CD4-positive, alpha-beta T cell treated with Interferon gamma for 1 hour (primary cell): ENCODE measurements at places on chromosomes 12 and 14.

GRCh38 chr12:128089961-128090360 is 177.0 kb upstream of the TMEM132C start:
- no peak for DNase-seq

GRCh38 chr14:33564774-33565630 is 385.9 kb downstream of the EGLN3 start:
- no peak for DNase-seq

GRCh38 chr12:50326590-50327284 is 43.4 kb upstream of the LIMA1 start:
- DNase-seq, result no peak

DNA sequence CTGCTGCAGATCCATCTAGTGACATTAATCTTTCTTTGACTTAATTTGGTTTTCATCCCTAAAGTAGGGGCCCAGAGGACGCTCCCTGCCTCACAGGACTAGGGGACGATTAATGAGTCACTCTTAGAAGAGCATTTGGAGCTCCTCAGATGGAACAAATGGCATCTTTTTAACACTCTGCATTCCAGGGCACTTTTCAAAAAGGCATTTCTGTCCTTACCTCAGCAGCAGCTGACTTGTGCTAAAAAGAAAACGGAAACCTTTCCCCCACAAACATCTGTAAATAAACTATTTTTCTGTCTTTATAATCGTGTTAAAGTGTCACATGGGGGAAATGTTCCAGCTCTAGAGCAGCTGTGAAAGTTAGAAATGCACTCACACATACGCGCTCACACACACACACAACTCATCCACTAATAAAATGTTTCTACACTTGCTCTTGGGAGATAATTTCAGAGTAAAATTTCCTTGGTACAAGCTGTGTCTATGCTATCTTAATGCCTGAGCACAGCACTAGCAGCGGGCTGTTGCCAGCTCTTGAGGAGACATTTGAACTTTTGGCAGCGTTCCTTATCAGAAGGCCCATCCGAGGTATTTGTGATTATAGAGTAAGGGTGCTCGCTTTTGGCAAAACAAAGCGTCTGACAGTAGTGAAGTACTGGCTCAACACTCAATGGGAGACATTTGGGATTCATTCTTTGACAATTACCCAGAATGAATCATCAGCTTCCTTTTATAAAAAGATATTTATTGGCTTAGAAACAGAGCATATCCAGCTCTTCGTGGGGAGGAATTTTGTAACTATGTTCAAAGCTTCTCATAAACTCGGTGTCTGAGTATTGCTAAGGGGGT is 141.3 kb downstream of the PLXNC1 start:
- no peak for DNase-seq
